ENCODE measurements at places on chromosomes 2 and 18.

DNA sequence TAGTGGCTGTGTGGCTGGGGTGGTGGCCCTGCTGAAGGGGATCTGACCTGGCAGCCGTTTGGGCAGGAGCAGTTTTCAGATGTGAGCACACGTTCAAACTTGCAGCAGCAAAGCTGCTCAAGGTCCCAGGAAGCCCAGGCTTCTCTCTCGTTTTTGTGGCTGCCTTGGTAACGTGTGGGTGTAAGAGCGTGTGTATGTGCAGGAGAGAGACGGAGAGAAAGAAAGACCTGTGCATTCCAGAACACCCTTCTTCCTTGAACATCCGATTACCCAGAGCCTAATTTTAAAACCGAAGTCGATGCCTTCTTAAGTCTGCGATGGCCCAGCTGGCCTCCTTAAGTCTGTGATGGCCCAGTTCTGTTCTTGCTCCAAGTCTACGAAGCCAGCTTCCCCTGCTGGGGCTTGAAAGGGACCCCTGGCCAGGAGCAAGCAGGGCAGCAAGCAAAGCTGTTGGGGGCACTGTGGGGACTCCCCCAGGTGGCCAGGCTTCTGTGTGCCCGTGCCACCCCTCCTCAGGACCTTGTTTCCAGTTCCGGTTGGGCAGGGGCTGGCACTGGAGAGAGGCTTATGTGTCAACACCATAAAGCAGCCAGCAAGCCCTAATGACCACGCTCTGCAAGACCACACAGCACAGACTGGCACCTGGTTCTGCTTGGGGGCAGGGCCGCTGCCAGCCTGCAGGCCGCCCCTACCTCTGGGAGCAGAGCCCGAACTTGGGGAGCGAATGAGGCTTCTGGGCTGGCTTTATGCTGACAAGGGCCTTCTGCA lies 55.8 kb upstream of the ALPP start:
- DNase-seq: no peak

DNA sequence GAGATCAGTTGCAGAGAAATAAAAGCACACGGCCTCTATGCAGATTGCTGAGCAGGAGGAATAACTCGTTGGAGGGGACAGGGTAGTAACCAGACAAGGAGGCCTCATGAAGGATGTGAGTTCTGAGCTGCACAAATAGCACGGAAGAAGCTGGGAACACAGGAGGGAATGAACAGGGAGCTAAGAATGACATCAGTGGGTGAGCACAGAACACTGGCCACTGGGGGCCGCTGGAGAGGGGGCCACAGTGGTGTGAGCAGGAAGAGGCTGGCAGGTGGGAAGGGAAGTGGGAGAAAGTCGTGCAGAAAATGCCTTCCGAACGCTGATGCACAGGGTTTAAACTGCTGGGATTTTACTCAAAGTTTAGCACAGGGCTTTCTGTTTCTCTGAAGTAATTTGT lies 61.0 kb downstream of the ZAP70 start:
- no peak for DNase-seq

GRCh38 chr2:176146645-176147044 lies 4.7 kb upstream of the HOXD4 start:
- no peak for DNase-seq

- no peak for DNase-seq
Observed at GRCh38 chr2:191382801-191383200, 137.6 kb downstream of the MYO1B start.

DNA sequence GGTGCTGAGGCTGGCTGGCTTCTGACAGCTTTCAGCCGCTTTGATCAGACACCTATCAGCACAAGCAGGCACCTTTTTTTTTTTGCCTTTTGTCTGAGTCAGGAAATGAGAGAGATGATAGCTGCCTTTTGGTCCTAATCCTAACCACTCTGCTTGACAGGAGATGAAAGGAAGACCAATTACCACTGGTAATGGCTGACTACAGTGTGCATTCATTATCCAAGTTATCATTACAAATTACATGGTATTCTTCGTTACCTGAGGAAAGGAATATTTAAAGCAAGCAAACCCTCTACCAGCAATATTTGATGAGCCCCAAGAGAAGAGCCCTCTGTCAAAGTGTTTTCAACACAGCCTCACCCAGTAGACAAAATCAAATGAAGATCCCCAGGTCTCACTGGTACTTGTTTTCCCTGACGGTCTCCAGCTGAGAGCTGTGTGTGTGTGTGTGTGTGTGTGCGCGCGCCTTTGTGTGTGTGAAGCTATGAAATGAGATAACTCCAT lies 925.7 kb downstream of the DCDC2C start:
- DNase-seq: no peak

DNA sequence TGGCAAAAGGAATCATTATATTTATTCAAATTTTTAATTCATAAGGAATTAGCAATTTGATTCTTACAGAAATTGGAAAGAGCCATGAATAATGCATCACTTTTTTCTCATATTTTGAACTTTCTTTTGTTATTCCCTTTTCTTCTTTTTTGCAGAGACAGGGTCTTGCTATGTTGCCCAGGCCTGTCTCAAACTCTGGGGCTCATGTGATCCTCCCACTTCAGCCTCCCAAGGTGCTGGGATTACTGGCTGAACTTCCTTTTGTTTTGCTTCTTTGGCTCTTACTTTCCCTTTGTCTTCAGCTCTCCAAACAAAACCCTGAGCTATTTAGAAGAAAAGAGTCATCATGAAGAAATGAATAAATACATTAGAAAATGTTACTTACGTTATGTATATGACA lies 30.8 kb downstream of the CDKL4 start:
- DNase-seq: no peak

DNA sequence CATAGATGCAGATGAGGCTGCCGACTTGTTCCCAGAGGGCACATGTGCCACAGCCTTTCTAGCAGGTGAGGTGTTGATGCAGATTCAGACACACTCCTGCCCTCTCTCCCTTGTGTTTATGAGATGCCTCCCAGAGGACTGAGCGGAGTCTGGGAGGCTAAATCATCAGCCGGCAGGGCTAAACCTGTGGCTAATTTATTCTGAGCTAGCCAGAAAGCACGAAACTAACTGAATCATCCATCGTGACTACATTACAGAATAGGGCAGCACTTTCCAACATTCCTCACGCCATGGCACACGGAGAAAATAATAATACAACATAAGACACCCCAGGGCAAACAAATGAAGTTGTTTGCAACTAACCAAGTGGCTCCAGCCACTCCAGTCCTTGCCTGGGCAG lies 101.7 kb upstream of the FZD7 start:
- DNase-seq: no peak

- DNase-seq: no peak
Observed at GRCh38 chr2:216222650-216223352, 113.7 kb downstream of the XRCC5 start.

DNA sequence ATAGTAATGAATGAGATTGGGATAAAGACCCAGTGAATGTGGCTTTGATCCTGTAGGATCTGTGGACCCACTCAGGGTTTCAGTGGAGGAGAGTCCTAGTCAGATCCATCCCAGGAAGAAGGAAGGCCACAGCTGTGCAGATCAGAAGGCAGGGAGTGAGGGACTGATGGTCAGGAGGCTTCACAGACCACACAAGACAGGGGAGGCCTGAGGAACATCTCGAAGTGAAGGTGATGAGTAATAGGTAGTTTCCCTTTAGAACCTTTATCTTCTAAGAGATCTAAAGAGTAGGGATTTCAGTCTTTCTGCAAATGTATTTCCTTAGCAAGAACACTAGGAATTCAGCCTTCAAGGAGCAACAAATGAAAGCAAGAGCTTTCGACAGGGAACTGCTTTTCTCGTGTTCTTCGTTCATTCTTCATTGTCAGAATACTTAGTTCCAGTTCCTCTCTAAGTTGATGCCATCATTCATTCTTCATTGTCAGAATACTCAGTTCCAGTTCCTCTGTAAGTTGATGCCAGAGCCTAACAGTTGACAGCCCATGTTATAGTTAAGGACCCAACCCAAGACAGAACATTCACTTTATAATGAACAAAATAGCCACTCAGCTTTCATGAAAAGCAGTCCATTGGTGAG lies 150.2 kb upstream of the EPAS1 start:
- DNase-seq: no peak

- no peak for DNase-seq
Observed at GRCh38 chr2:160380611-160381010, 113.0 kb downstream of the RBMS1 start.

- no peak for DNase-seq
Observed at GRCh38 chr2:58620093-58620492, 379.0 kb upstream of the FANCL start.

GRCh38 chr18:62107881-62108280 lies 79.0 kb downstream of the PIGN start:
- no peak for DNase-seq

- no peak for DNase-seq
Observed at GRCh38 chr18:53486296-53486695, 738.2 kb downstream of the MBD2 start.

DNA sequence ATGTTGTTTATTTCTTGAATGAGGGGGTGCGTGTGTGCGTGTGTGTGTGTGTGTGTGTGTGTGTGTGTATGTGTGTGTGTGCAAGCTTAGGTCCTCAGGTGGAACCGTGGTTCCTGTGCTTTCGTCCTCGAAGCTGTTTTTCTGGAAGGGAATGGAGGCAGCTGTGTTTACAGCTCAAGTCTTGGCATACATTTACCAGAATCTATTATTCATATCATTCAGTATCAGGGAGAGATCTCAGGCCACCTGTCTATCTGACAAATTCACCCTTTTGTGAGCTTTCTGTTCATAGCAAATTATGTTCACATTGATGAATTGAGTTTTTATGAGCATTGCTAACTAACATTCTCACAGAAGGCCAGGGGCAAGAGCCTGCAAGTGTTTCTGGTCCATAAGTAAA lies 550.4 kb downstream of the ARHGAP15 start:
- DNase-seq: no peak

GRCh38 chr2:172623249-172623965 lies 67.5 kb downstream of the PDK1 start:
- no peak for DNase-seq

GRCh38 chr2:237715459-237715947 lies 83.1 kb upstream of the RBM44 start:
- no peak for DNase-seq

DNA sequence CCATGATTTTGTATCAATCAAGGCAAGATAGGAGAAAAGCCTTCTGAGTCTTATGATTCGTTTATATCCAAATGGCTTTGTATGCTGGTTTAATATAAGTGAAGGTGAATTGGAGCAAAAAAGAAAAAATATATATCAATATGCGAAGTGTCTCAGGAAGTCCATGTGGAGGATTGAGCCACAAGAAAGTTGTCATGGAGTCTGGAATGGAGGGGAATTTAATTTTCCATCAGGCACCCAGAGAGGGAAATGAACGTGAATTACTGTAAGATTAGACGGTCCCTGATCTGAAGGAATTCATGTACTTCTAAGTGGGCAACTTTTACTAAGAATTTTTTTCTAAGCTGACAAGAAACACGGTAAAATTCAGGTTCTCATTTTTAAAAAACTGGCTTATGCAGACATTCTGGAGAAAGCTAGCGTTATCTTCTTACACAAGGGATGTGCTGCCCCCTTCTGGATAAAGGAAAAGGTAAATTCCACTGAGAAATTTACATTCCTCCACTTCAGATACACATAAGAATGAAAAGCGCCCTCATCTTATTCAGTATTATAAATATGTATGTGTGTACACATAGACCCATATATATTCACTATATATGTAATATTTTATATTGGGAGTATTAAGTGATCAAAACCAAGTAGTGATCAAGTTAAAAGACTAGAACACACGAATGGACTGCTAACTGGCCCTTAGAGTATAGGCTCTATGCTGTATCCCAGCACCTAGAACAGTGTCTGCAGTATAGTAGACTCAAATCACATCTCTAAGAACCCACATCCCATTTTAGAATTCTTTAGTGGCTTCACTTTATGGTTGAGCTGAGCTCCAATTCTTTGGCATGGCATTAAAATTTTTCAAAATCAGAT lies 289.0 kb upstream of the TFPI start:
- DNase-seq: no peak

DNA sequence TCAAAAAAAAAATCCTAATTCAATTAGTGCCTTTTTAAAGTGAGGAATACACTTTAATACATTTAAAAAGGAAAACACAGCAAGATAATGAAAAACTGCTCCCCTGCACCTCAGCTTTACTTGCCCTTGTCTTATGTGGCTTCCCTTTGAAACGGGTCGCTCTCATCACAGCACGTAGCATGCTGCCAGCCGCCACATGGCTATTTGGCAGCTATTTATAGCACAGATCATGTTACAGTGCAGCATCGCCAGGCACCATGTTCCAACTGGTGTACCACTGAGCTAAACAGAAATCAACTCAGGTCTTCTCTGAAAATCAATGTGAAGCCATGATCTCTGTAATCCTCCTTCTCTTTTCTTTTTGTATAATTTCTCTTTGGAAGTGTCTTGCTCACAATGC lies 65.1 kb downstream of the TMEM182 start:
- no peak for DNase-seq

- no peak for DNase-seq
Observed at GRCh38 chr2:1437537-1437936, 24.3 kb downstream of the TPO start.

GRCh38 chr18:2880473-2880872 lies 33.7 kb downstream of the EMILIN2 start:
- no peak for DNase-seq

DNA sequence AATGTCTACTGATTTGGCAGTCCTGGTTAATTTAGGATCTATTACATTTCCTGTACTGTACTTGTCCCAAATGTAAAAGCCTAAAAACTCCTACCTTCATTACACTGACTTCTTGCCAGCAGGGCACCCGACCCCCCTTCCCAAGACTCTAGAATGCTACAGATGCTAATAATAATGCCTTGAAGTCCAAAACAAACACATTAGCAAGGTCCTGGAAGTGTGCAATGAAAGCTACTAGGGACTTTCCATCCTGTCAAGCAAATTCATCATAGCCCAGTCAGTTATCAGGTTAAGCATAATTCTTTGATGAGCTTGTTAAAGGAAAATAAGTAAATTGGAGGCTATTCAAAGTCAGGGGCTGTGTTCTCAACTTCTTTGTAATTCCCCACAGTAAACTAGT lies 115.3 kb upstream of the RBBP8 start:
- DNase-seq: no peak

DNA sequence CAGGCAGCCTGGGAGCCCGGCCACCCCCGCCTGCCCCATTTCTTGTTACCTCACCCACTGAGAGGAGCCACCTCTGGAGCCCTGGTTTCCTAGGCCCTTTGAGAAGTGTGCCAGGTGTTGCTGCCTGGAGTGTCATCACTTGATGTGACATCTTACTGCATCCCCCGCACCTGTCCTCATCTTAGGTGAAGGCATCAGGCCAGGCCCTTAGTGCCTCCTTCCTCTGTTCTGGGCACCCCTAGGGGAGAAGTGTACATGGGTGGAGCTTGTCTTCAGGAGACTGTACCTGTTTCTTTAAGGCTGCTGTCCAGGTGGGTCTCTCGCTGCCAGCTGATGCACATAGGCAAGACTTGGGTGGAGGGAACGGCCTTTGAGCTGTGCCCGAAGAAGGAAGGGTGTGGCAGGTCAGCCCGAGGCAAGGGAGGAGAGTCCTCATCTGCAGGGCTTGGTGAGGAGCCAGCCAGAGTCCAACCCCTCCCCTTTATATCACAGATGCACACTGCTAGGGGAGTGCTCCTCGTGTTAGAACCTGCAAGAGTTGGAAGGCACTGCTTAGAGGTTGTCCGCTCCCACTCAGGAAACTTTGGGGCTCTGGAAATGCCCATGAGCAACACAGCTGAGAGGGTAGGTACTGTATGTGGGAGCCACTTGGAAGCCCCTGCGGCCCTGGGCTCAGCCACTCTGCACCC lies 45.9 kb downstream of the NCK2 start:
- DNase-seq: peak; percentile 41

Measured in CD4-positive, CD25-positive, alpha-beta regulatory T cell (primary cell).